ENCODE measurements at places on chromosomes 11 and 22.
A peak's percentile ranks its signal among the peaks of the same experiment; 100 is the strongest.

- no peak for DNase-seq
Observed at GRCh38 chr11:69051381-69052342, 2.9 kb downstream of the TPCN2 start.

GRCh38 chr11:124446916-124447315 lies 1.4 kb upstream of the OR8B8 start:
- no peak for DNase-seq

DNA sequence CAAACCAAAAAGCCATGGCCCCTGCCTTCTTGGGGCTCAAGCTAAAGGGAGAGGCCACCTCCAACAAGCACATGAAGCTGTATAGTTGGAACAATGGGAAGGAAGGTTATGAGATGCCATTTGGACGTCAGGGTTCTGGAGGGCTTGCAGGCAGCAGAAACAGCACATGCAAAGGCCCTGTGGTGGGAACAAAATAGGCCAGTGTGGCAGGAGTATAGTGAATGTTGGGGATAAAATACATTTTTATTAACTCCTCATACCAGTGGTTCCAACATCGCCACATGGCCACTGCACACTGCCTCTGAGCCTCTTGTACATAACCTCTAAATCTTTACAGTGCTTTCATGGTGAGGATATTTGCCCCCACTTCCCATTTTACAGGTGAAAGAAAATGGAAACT lies 32.2 kb upstream of the MN1 start:
- DNase-seq: no peak

- DNase-seq: peak; percentile 83
Observed at GRCh38 chr11:5808500-5809121, at the start of gene OR52N2. TSS of gene OR52N2 (plus strand) at chr11:5808924. CDS start at chr11:5820336, 11,412 bp downstream.

- DNase-seq: no peak
Observed at GRCh38 chr22:49128874-49129273, 698.8 kb downstream of the BRD1 start.

DNA sequence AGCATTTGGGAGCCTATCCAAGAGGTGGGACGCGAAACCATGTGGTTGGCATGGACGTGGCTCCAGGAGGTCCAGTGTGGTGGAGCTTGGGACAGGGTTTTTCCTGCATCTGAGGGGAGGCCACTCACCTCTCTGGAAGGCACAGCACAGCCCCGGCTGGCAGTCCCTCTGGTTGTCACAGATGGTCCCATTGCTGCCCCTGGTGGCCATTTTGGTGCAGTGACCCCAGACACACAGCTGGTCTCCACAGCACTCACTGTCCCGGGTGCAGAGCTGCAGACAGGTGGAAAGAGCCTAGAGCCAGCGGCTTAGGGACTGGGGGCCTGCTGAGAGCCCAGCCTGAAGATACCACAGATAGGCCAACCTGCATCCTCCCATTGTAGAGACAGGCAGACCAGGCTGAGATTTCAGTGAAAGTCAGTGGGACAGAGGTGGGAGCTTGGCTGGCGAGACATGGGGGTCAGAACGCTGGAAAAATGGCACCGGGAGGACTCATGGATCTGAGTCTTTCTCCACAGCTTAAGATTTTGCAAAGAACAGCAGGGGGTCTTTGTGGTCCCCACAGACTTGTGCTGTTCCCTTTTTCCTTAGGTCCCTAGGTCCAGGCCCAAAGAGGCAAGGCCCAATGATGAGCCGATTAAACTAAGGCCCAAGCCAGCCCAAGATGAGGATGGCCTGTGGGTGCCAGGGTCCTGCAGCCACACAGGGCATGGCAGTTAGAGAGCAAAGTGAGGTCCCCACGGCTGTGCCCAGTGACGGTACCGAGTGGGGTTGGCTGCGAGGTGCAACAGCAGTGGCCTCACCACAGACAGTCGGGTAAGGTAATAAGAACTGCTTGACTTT lies 41.4 kb downstream of the DKK3 start:
- DNase-seq: peak; percentile 63

DNA sequence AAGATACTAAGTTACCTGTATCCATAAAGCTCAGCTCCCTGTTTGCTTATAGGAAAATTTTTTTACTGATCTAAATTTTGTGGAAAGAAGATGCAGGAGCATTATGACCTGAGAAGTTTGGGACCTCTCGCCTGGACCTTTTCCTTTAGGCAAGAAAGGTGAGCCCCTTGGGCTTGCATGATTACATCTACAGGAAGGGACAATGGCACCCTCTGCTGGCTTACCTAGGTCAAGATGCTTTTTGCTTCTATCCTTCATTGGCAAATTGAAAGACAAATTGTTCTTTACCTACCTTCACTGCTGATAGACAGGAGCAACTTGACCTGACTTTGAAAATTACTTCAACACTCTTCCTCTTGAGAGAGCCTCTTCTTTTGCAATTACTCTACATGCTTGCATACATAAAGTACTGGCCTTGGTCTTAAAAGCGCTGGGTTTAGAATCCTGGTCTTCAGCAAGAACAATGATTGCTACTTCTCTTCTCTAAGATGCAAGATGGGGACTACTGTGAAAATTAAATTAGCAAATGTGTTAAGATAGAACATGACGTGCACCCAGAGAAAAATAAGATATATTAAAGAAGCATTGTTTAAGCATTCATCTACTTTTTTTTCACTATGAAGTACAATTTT lies 147.2 kb downstream of the TRPC6 start:
- DNase-seq: no peak

DNA sequence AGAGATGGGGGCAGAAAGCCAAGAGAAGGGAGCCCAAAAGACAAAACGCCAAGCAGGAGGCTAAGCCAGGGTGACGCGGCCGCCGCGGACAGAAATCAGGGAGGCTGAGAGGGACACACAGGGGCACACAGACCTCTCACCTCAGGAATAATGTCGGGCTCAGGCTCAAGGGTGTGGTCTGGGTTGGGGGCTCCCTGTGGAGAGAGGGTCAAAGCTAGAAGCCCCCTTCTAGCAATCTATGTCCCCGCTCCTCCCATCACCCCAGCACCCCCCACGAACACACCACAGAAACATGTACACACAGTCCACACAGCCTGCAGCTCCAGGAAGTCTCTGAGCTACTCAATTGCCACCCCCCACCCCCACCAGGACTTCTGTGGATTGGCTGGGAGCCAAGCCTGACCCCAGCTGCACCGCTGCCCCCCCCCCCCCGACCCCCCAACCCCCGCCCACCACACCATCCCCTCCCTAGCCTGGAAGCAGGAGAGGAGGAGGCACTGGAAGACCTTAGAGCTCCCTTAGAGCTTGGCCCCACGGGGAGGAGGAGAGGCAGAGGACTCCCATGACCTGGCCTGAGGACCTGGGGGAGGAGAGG lies 6.9 kb downstream of the BCL9L start:
- peak; percentile 41 for DNase-seq

DNA sequence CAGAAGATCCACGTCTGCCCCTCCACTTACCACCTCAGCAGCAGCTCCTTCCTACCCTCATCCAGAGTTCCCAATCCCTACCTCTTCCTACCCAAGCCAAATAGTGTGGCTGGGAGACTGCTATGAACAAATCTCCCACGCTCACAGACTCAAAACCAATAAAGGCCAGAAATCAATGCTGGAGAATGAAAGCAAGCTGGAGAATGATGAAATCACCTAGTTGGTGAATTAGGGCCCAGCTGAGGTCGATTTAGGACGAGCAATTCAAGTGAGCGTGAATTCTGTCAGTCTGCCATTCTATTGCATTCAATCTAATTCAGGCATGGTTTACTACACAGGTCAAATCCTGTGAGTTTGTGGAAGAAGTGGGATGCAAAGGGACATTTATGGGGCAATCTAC lies 22.5 kb downstream of the COMMD9 start:
- DNase-seq: no peak

- no peak for DNase-seq
Observed at GRCh38 chr11:66026017-66026529, at the start of gene CATSPER1. TSS of gene CATSPER1 (minus strand) at chr11:66026479. CDS start at chr11:66026379, 100 bp downstream.

DNA sequence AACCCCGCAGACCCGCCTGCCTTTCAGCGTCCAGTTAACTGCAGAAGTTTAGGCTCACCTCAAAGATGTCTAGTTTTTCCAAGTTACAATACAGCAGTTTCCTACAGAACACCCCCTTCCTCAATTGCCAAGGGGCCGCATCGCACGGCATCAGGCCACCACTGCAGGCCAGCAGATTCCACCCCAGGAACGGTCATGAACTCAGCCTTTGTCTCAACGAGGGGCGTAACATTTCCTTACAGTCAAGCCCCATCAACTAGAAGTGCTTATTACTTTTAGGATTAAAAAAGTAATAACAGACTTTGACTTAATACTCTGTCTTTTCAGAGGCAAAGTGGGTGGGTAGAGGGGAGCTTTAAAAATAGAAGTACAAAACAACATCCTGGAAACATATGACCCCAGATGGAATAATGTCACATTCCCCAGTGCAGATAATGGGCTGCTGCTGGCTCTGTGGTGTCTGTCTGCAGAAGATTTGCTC lies 36.3 kb downstream of the PPP2R1B start:
- DNase-seq: no peak

DNA sequence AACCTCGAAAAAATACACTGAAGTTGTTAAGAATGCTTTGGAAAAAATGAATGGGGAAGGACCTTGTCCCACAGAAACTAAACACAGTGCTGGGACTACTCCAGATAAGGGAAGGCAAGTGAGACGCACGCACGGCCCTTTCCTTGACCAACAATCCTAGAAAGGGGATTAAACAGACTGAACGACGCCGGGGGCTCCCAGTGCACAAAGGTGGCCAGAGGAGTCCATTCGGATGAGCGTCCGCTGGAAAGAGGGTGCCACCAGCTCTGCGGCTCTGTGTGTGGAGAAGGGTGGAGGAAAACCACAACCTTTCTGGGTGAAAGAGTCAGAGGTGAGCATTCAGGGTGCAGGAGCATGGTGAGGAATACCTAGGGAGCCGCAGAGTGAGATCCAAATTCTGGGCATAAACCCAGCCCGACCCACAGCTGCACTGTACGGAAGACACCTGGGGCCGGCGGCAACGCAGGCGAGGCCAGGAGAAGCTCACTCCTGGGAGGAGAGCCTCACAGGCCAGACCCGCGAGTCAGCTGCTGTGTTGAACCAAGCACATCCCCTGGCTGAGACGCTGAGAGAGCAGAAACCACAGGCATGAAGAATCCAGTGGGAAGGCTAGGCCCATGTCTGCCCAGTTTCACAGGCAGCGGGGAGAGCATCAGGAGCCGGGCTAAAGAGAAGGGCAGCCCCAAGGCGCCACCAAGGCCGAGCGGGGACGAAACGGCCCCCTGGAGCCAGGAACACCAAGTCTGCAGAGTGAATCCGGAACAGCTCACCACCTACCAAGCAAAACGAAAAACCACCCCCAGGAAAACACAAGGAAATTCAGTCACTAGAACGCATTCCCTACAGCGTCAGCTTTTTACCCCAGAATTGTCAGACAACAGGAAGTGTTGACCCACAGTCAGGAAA lies 177.1 kb downstream of the BRD1 start:
- no peak for DNase-seq

- peak; percentile 81 for DNase-seq
Observed at GRCh38 chr22:22210375-22210774, 34.2 kb upstream of the VPREB1 start.

- no peak for DNase-seq
Observed at GRCh38 chr11:67494371-67495233, 10.6 kb downstream of the PITPNM1 start.

DNA sequence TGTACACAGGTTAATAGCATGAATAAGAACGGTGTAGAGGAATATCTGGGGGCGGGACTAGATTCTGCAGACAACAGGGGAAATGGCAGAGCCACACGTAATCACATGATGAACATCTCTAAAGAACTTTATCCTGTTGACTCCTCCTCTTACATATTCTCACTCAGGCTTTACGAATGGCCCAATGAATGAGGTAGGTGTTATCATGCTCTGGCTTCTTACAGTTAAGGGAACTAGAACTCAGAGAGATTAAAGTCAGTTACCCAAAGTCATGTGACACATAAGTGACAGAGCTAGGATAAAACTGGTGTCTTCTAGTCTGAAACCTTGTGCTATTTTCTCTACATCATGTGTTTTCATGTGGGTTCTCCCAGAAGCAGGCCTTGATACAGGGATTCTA lies 49.0 kb upstream of the BMAL1 start:
- DNase-seq: no peak

GRCh38 chr11:110730773-110731172 lies 18.5 kb upstream of the ARHGAP20 start:
- DNase-seq: no peak

GRCh38 chr11:45885921-45886721 lies 670 bp downstream of the MAPK8IP1 start:
- DNase-seq: no peak

- no peak for DNase-seq
Observed at GRCh38 chr11:116221351-116221750, 551.4 kb downstream of the BUD13 start.

GRCh38 chr11:57901278-57901677 lies 122.4 kb upstream of the OR9Q1 start:
- no peak for DNase-seq

DNA sequence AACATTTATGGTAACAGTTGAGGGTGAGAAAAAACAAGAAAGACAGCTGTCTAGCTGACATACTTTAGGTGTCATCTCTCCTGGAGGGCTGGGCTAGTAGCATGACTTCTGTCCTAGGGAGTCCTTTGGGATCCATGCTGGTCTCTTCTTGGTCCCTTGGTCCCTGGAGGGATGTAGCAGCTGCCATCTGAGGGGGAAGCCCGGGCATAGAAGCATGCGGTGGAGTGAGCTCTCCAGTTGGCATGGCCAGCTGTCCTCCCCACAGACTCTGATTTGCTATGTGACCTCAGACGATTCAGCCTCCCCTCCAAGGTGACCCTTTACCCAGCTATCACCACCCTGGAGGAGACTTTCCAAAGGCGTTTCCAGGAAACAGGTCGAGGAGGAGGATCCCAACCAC lies 28.7 kb downstream of the POU2F3 start:
- no peak for DNase-seq

DNA sequence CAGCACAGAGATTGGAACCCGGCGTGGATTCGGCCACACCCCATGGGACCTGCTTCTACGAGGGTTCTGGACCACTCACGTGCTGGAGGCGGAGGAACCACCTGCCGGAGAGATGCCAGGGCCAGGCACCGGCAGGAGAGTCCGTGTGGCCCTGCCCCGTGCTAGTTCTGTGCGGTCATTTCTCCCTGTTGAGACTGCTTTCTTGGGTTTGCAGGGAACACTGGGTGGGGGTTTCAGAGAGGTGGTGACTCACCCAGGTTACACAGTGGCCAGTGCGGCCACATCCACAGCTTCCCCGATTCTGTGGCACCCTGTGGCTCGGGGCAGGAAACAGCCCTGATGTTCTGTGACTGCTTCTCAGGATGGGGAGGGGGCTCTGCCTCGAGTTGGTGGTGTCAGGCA lies 3.6 kb upstream of the PHLDA2 start:
- DNase-seq: peak; percentile 95

GRCh38 chr22:20805972-20806471 lies 32.1 kb downstream of the SERPIND1 start:
- no peak for DNase-seq

DNA sequence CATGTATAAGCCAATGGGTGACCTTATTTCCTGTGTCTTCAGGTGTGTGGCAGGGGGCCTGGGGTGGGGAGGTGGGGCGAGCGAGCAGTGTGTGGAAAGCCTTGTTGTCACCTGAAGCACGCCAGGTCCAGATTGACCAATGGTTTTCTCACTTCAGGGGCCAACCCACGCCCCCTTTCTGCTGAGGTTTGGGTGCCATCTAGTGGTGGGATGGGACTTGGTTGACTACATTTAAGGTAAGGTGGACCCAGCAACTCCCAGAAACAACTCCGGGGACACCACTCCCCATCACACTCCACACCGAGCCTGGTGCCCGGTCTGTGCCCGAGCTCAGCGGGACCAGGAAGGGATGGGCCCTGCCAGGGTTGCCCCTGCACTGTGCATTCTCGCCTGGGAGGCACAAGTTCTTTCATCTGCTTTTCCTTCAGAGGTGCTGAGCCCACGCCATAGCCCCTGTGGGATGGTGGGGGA lies 40.0 kb downstream of the TPCN2 start:
- DNase-seq: peak; percentile 74
